ENCODE measurements at places on chromosomes 7 and 10.

GRCh38 chr10:82409671-82410070, 534.7 kb downstream of the NRG3 start:
- no peak for DNase-seq

GRCh38 chr10:79436066-79436849, 9.2 kb downstream of the ZCCHC24 start:
- no peak for DNase-seq

GRCh38 chr7:155255071-155255470, 42.6 kb upstream of the INSIG1 start:
- DNase-seq = no peak

DNA sequence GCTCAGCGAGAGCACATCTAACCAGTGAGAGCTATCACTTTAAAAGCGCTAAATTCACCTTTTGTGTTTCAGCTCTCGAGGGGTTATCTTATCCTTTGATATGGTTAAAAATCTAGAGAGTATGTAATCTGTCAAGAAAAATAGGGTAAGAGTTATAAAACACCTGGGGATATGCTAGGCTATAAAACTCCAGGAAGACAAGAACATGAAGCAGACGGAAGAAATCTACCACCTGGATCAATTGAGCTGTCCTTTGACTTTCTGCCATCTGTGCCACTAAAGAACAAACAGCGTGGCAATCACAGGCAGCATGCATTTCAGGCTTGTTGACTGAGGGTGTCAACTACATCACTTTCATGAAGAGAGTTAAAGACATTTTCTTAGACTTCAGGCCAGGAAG, 83.1 kb downstream of the ZNF248 start:
- no peak for DNase-seq

- DNase-seq = no peak
Measured at GRCh38 chr10:126126866-126127265, 230.5 kb downstream of the FANK1 start.

DNA sequence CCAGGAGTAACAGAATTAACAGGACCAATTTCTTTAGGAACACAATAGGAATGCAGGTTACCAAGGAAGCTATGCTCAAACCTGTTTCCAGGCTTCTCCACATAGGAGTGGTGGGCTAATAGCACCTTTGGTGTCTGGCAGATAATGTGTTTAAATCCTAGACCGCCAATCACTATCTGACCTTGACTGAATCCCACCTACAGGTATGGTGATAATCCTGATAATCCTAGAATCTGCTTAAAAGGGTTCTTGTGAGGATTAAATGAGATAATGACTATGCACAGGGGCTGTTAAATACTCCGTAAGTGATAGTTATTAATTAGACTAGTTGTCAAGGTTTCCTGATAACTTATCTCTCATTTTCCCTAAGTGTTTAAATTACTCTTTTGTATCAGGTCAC, 81.2 kb downstream of the EPC1 start:
- DNase-seq = no peak
